ENCODE measurements at places on chromosomes 7 and 10.
A peak's percentile ranks its signal among the peaks of the same experiment; 100 is the strongest.

GRCh38 chr10:73043766-73044377 is 52.8 kb downstream of the P4HA1 start:
- no peak for DNase-seq

DNA sequence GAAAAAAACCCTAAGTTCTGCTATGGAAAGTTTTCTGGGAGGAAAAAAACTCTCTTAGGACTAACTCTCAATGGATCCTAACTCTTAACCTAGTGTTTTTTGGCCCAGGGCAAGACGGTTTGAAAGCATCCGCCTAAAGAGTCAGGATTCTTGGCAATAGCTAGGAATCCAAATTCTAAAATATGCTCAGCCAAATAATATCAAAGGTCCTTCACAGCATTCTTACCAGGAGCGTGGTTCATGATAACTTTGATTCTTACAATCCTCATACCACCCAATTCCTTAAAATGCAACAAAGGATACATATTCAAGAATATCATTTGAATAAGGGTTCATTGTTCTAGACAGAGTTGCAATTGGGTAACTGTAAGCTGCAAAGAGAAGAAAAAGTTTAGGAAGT is 21.3 kb downstream of the CPA1 start:
- DNase-seq, result no peak

GRCh38 chr7:139725077-139725476 is 52.7 kb downstream of the HIPK2 start:
- DNase-seq, result no peak

GRCh38 chr7:106243893-106244292 is 40.9 kb downstream of the NAMPT start:
- no peak for DNase-seq

DNA sequence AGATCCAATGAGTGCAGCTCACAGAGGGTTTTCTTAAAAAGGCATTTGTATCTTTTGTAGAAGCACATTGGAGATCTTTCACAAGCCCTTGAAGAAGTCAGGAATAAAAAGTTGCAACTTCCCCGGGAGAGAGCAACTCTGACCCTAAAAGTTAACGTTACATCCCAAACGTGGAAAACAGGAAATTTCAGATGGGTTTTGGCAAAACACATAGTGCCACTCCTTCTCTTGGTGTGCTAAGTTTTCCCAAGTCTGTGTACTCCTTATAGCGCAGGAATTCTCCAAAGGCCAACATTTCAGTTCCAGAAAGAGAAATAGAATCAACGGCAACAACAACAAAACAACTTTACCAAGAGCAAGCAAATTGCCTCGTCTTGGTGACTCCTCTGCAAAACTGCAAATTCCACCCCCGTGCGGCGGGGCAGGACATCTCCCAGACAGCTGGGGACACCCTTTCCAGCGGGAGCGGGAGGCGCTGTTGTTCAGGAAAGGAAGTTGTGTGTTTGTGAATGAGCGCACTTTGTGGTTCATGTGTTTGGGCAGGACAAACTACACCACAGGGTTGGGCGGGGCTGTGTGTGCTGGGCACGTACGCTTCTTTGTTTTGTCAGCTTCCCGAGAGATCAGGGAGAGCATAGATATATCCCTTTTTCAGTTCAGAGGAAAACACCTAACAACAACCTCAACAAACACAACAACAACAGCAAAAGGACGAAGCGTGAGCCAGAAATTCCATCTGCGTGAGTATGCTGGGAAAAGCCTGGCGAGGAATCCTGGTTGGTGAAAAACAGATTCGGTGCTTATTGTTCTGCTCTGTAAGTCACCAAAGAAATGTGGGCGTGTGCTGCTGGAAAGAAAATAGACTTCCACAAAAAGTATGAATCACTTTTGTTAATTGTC is 294.7 kb upstream of the PITRM1 start:
- DNase-seq, result peak; percentile 94
